IPS DF 19.7 (cell line): ENCODE measurements at places on chromosomes 1 and 21.

DNA sequence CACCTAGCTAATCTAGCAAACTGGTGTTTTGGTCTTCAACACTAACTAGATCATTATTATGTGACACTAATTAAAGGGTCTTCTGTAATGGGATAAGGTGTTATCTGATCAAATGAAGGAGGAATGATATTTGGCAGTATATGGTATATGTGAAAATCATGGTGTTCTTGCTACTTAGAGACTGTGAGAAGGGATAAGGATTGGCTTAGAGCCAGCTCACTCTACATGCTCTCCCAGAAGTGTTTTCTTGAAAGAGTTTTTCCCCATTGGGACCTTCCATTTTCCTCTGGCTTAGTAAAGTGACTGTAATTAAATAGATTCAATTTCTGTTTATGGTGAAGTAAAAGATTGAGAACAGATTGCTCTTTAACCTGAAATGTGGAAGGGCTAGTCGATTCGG lies 71.2 kb upstream of the RGL1 start:
- no peak for DNase-seq

DNA sequence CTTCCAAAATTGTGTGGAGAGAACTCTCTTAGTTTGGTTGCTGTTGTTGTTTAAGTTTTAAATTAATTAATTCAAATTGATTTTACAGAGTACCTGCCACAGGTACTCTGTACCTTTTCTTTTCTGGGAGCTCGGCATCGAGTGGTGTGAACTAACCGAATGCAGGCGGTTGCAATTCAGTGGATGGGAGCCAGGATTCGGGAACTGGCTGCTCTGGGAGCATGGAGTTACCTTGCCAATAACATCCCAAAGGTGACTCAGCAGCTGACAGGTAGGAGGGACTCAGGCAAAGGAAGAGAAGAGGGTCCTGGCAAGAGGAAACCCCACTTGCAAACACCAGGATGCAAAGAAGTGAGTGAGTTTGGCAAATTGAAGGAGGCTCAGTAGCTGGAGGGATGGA lies 24.7 kb upstream of the KANK4 start:
- DNase-seq = no peak

- DNase-seq = peak; percentile 48
Measured at GRCh38 chr1:240888039-240888786, 276.3 kb upstream of the GREM2 start.

- no peak for DNase-seq
Measured at GRCh38 chr21:46185716-46186115, 1.5 kb upstream of the SPATC1L start.

DNA sequence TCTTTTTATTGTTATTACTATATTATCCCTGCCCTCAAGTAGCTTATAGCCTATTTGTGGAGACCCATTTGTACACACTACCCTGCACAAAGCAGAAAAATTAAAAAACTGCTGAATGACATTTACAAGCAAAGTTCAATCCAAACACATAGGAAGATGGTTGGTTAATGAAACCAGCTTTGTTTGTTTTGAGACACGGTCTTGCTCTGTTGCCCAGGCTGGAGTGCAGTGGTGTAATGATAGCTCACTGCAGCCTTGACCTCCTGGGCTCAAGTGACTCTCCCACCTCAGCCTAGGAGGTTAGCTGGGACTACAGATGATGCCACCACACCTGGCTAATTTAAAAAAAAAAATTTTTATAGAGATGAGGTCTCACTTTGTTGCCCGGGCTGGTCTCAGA lies 31.6 kb downstream of the TGFB2 start:
- DNase-seq = no peak

DNA sequence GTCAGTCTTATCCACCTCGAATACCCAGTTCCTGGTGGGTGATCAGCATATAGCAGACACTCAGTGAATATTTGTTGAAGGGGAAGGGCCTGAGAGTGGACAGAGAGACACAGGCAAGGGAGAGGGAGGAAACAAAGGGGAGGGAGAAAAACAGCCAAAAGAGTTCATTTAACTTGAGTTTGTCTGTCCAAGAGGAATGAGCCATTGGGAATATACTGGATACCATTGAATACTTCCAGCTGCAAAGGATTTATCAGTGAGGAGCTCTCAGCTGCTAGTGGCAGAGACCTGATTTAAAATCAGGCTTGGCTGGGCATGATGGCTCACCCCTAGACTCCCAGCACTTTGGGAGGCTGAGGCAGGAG lies 11.5 kb upstream of the BGLAP start:
- DNase-seq = no peak

DNA sequence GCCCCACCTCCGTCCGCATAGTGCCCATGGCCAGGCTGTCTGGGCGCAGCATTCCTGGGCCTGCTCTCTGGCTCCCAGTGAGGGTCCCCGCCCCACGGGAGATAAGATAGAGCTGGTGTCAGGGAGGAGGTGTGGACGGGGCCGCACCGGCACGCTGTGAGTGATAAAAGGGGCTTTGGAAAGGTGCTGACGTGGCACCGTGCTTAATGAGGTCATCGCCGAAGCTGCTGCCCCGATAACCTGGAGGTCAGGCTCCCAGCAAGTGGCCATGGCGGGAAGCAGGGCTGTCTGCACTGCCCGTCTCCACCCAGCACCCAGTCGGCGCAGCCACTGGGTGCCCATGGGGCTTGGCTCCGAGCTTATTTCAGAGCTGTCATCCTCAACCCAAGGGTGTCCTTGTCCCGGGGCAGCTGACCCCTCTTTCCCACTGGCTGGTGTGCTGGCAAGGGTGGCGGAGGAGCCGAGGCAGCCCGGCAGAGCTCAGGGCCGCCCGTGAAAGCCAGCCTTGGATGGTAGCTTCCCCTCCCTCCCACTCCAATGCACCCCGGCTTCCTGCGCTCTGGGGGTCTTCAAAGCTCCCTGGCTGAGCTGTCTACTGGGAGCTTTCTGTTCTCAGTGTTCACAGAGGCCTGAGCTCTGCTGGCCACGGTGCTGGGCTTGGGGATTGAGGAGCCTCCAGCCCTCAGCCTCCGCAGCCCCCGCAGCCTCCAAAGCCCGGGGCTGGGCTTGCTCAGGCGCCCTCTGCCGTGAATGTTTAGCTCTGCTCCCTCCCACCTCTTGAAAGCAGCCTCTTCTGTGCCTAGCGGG lies 105.1 kb upstream of the ARHGEF16 start:
- no peak for DNase-seq

DNA sequence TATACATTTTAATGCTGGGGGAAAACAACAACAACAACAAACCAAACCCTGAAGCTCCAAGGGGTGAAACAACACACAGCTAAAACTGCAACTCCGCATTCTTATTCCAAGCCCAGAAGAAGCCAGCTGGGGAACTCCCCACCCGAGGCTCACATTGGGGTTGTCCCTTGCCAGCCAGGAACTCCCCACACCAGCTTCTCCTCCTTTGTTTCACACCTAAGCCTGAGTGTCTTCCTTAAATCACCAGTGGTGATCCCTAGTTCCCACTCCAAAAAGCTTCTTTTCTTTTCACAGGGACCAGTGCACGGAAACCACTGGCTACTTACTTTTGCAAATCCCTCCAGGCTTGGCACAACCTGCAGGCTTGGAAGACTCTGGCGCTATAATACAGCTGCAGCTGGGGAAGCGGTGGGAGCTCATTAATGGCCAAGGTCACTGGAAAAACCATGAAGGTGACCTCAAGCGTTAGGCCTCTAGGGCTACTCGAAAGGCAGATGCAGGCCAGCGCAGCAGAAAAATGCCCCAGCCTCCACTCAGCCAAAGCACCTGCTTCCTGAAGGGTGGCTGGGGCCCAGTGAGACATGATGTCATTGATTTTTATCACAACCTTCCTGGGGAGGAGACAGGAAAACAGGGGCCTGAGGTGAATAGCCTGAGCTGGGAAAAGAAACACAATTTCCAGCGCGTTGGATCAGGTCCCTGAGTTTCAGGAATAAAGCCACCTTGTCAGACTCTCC lies 40.1 kb downstream of the TLR5 start:
- no peak for DNase-seq

DNA sequence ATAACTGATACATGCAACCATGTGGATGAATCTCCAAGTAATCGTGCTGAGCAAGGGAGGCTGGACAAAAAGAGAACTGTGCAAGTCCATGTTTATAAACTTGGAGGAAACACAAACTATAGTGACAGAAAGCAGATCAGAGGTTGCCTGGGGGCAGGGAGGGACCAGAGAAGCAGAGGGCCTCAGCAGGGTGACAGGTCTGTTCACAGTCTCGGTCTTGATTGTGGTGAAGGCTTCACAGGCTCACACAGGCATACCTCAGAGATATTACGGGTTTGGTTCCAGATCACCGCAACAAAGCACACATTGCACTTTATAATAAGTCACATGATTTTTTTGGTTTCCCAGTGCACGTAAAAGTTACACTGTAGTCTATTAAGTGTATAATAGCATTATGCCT lies 28.5 kb downstream of the ACOT7 start:
- DNase-seq = no peak

DNA sequence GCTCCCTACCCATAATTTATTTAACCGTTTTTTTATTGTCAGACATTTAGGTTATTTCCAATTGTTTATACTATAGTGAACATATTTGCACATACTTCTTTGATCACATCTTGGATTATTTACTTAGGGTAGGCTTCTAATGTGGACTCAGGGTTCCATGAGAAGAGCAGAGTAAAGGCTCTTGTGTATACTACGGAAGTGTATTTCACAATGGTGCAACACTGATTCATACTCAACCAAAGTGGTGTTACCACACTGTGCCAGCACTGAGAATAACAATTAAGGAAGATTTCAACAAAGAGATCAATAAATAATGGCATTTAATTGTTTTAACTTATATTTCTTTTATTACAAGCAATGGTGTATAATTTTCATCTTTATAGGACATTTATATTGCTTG lies 251.2 kb downstream of the ZNF326 start:
- no peak for DNase-seq

GRCh38 chr1:203055161-203055799 lies 29.0 kb downstream of the PPFIA4 start:
- no peak for DNase-seq

DNA sequence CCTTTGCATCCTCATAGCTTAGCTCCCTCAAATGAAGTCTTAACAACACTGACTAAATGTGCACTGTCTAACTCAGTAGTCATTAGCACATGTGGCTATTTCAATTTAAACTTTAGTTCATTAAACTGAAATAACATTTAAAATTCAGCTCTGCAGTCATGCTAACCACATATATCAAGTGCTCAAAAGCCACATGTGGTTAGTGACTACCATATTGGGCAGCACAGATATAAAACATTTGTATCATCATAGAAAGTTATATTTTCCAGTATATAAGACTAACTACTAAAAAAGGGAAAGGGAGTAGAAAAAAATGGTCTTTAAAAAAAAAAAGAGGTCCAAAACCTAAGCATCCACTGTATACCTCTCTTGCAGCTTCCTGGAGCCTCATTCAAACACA lies 64.1 kb downstream of the SETD4 start:
- DNase-seq = no peak

DNA sequence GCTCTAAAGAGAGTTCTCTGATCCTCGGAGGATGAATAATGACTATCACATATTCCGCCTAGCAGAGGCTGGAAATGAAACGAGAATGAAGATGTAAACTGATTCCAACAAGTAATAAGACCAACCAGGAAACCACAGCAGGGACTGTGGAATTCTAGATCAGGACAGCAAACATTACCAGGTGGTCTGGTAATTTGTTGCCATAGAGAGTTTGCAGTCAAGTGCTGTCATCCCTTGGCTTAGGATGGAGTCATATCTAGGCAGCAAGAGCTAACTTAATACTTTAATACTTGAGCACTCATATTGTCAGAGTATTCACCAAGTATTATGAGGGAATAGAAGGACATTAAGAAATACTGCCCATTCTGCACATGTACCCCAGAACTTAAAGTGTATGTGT lies 45.1 kb upstream of the MUTYH start:
- DNase-seq = no peak

DNA sequence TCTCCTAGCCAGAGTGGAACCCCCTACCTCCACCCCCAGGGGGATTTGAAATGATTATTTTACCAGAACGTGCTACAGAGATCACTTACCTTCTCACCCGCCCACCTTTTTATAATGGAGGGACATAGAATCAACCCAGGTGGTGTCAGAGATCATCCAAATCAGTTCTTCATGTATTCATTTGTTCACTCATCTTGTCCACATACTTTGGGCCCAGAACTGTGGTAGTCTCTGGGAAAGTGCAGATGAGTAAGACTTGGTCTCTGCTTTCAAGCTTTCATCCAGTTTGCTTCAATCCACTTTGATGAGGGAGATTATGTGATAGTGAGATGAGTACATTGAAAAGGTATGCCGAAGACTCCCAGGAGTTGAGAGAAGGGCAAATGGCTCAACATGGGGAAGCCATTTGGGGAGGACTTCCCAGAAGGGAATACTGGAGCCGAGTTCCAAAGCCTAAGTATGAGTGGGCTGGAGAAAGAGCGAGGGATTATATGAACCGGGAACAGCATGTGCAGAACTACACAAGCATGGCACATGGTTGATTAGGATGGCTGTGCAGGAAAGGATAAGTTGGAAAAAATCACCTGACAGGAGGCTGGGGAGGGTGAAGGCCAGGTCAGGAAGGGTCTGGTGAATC lies 1.9 kb downstream of the FGGY start:
- DNase-seq = no peak

- no peak for DNase-seq
Measured at GRCh38 chr1:163747261-163747660, 425.5 kb downstream of the NUF2 start.

DNA sequence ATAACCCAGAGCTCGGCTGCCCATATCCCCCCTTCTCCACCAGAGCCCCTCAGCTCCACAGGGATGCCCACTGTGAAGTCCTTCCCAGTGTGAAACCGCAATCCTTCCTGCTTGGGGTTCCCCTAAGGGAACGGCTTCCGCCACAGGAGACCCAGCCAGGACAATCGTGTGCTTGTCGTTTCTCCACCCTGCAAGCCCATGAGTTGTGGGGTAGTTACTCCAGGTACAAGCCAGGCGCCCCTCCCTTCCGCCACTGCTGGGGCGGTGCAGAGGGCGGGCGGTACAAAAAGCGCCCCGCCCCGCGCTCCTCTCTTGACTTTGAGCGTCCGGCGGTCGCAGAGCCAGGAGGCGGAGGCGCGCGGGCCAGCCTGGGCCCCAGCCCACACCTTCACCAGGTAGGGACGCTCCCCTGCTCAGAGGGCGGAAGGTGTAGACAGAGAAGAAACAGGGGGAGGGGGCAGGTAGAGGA lies at the start of gene TINAGL1:
Gene TINAGL1, plus strand, starts transcription at position 315 of the 469 bp plus-strand sequence. CDS start 634 bp downstream, outside the sequence.
- no peak for DNase-seq

- no peak for DNase-seq
Measured at GRCh38 chr1:110035236-110035752, 870 bp downstream of the STRIP1 start.

- no peak for DNase-seq
Measured at GRCh38 chr1:113903501-113904292, 902 bp downstream of the AP4B1 start.

GRCh38 chr1:37660664-37661063 lies 26.0 kb upstream of the RSPO1 start:
- DNase-seq = no peak
